CD8-positive, alpha-beta memory T cell (primary cell): ENCODE measurements at places on chromosomes 4 and X.

DNA sequence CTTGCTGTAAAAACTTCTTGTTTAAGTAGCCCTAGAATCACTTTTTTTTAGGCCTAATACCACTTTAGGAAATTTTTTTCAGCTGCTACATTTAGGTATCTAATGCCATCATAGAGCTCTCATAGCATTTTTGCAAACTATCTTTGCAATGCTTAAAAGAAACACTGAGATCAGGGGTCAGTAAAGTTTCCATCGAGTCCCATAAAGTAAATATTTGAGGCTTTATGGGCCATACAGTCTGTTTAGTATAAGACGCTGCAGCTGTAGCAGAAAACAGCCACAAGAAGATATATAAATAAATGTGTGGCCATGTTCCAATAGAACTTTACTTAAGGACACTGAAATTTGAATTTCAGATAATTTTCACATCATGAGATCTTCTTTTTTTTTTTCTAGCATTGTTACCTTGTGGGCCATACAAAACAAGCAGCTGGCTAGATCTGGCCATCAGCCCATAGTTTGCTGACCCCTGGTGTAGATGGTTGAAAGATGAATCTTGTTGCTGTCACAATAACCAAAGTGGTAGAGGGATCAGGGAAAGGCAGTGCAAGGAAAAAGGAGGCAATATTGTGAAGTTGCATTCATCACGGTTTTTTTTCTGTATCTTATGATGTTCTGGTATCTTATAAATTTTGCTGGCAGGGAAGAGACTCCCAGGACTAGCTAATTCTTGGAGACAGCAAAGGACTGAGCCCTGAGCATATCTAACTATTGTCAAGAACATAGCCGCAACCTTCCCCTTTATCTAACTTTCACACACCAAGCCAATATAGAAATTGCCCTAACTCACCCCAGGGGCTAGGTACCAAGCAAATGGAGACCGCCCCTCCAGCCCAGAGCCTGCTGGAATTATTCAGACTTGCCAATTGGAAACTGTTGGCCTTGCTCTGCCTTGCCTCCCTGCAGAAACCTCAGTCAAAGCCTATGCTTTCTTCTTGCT lies 46.6 kb downstream of the RASGEF1B start:
- H3K4me3 ChIP-seq = no peak overlapping the region
- H3K36me3 ChIP-seq = no peaks in the 10 kb centered on the region
- no peaks in the 10 kb centered on the region for H3K4me1 ChIP-seq
- no peak overlapping the region for H3K27ac ChIP-seq
- no peaks in the 10 kb centered on the region for H3K27me3 ChIP-seq

DNA sequence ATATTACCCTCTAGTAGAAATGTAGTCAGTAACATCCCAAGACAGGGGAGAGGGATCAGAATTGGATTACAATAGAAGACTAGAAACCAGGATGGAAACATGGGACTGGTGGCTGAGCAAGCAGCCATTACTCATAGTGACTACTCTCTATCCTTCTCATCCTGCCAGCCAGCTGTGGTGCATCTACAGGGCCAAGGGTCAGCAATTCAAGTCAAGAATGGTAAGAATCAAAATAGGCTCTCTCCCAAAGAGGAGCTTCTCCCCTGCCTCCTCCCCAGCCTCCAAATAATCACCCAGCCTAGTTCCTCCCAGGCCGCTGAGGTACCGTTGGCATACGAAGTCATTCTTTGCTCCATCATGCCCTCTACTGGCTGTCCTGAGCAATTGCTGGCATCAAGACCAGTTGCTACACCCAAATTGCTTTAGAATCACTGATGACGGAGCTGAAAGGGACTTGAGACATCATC lies 19.4 kb downstream of the AWAT2 start:
- H3K36me3 ChIP-seq = no peaks in the 10 kb centered on the region
- H3K4me1 ChIP-seq = peaks cover 20% of the 10 kb centered on the region
- H3K4me3 ChIP-seq = no peak overlapping the region
- peak; percentile 8 for DNase-seq
- no peaks in the 10 kb centered on the region for H3K27me3 ChIP-seq

DNA sequence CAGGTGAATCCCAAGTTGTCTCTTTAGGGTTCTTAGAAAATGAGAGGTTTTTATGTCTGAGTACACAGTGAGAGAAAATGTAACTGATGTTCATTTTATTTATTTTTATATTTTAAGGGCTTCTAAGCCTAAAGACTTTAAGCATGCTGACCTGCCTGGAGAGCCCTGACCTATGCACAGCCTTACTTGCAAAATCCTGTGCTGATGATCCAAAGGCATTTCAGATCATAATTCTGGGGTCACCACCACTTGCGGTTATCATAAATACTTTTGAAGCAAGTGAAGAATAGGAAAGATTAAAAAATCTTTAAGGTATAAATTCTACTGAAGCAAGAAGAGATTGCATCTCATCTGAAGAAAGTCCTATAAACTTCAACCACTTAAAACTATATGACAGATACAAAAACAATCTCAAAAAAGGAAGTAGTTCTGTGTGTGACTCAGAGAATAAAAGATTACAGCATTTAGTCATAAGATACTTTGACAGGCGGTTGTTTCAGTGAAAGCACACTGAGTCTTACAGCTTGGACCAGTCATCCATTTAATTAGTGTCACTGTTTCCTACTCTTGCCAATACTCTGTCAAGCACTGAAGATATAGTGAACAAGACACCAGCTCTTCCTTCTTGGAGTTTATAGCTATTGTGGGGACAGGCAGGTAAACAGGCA lies 245.2 kb upstream of the DIPK2B start:
- no peaks in the 10 kb centered on the region for H3K4me1 ChIP-seq
- no peak for DNase-seq
- H3K27me3 ChIP-seq = no peaks in the 10 kb centered on the region
- H3K4me3 ChIP-seq = no peak overlapping the region

GRCh38 chr4:73573794-73574528 lies 46.3 kb downstream of the RASSF6 start:
- H3K27me3 ChIP-seq = no peaks in the 10 kb centered on the region
- no peak overlapping the region for H3K27ac ChIP-seq
- no peak for DNase-seq
- no peaks in the 10 kb centered on the region for H3K36me3 ChIP-seq

DNA sequence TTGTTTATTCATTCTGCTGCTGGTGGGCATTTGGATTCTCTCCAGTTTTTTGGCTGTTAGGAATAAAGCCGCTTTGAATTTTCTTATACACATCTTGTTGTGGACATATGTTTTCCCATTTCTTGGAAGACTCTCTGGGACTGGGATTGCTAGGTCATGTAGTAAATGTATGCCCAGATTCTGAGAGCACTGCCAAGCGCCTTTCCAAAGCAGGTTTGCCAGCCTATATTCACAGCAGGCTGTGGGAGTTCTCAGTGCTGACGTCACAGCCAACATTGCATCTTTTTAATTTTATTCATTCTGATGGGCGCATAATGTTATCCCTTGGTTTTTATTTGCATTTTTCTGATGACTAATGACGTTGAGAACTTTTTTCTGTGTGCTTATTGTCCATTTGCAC lies 24.1 kb downstream of the TMEM271 start:
- no peak overlapping the region for H3K4me3 ChIP-seq
- H3K36me3 ChIP-seq = no peaks in the 10 kb centered on the region
- DNase-seq = no peak
- no peaks in the 10 kb centered on the region for H3K27me3 ChIP-seq
- no peak overlapping the region for H3K27ac ChIP-seq

GRCh38 chr4:54289316-54289715 lies 60.2 kb downstream of the PDGFRA start:
- no peak overlapping the region for H3K4me3 ChIP-seq
- H3K27me3 ChIP-seq = no peaks in the 10 kb centered on the region
- H3K4me1 ChIP-seq = no peaks in the 10 kb centered on the region

GRCh38 chrX:37867536-37868153 lies 20.3 kb upstream of the DYNLT3 start:
- no peaks in the 10 kb centered on the region for H3K36me3 ChIP-seq
- no peaks in the 10 kb centered on the region for H3K27me3 ChIP-seq
- no peaks in the 10 kb centered on the region for H3K4me1 ChIP-seq
- no peak overlapping the region for H3K4me3 ChIP-seq
- DNase-seq = no peak

- no peak for DNase-seq
- no peaks in the 10 kb centered on the region for H3K36me3 ChIP-seq
- no peaks in the 10 kb centered on the region for H3K27me3 ChIP-seq
- H3K4me1 ChIP-seq = no peaks in the 10 kb centered on the region
These were observed 408.6 kb downstream of the PPP3CA start for GRCh38 chr4:100938698-100939097.

DNA sequence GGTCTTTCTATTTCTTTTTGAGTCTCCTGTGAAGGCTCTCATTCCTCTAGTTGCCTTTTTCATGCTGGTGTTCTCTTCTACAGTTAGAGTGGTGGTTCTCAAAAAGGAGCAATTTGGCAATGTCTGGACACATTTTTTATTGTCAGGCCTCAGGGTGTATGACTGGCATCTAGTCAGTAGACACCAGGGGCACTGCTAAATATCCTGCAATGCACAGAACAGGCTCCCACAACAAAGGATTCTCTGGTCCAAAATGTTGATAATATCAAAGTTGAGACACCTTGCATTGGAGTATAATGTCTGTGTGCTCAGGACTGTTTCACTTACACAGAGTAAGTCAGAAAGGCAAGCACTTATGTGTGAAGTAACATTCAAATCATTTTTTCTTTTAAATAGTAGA lies 1360.7 kb downstream of the ADGRL3 start:
- H3K36me3 ChIP-seq = no peaks in the 10 kb centered on the region
- H3K4me3 ChIP-seq = no peak overlapping the region
- H3K4me1 ChIP-seq = no peaks in the 10 kb centered on the region
- H3K27ac ChIP-seq = no peak overlapping the region
- H3K27me3 ChIP-seq = no peaks in the 10 kb centered on the region

GRCh38 chr4:86220121-86220520 lies 139.7 kb downstream of the MAPK10 start:
- no peaks in the 10 kb centered on the region for H3K36me3 ChIP-seq
- H3K27ac ChIP-seq = no peak overlapping the region
- H3K27me3 ChIP-seq = no peaks in the 10 kb centered on the region
- no peaks in the 10 kb centered on the region for H3K4me1 ChIP-seq

GRCh38 chr4:6337331-6337935 lies 67.8 kb downstream of the WFS1 start:
- H3K27ac ChIP-seq = no peak overlapping the region
- H3K4me3 ChIP-seq = no peak overlapping the region
- DNase-seq = no peak
- peaks cover 10% of the 10 kb centered on the region for H3K4me1 ChIP-seq
- no peaks in the 10 kb centered on the region for H3K27me3 ChIP-seq
- no peaks in the 10 kb centered on the region for H3K36me3 ChIP-seq

- H3K4me3 ChIP-seq = no peak overlapping the region
- DNase-seq = no peak
- no peak overlapping the region for H3K27ac ChIP-seq
- no peaks in the 10 kb centered on the region for H3K36me3 ChIP-seq
These were observed 38.2 kb upstream of the TMPRSS11B start for GRCh38 chr4:68283714-68284113.

DNA sequence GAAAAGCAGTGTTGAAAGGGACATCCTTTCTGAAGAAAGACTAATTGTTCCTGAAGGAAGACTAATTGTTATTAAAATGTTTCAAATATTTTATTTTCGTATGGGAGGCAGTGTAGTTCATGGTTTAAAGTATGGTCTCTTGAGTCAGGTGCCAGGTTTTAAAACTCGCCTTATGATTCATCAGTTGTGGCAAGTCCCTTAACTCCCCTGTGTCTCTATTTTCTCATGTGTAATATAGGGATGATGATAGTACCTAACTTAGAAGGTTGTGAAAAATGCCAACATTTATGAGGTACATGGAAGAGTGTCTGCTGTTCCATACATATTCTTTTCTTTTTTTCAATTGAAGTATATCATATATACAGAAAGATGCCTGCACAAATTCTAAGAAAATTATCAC lies 414.2 kb upstream of the DIPK2B start:
- H3K36me3 ChIP-seq = no peaks in the 10 kb centered on the region
- H3K4me1 ChIP-seq = no peaks in the 10 kb centered on the region
- no peak overlapping the region for H3K27ac ChIP-seq

DNA sequence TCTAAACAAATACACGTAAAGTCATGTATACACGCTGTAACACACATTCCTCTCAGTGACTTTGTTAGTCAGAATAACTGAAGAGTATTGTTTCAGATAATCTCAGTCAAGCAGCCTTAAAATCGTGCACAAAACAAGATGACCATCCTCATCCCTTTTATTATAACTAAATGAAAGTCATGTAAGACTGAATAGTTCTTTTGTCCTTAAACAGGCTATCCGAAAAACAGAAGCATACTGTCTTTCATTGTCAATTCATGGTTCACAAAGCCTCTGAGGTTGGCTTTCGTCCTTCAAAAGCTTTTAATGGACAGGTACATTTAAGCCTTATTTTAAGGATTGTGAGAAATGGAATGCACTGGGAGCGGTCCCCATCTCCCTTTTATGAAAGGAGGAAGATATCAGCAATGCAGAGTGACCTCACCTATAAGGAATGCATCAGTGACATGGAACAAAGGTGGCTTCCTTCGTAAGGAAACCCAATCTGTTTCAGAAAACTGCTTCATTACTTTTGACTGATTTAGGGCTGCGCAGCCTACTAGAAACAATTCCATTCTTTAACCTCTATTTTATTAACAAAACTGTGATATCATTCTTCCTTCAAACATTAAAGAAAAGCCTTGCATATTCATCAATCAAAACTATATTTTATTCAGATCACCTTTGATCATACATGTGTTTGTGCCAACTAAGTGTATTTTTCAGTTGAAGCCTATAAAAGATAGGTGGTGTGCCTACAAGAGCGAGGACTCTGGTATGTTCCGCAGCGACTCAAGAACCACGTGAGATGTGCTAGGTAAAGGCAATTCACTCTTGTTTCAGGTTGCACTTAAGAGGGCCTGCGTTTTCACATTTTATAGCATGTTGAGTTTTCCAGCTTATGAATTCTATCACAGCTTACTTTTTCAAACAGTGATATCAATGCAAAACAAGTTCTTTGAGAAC lies 19.2 kb downstream of the SH3RF1 start:
- DNase-seq = no peak
- H3K4me1 ChIP-seq = no peaks in the 10 kb centered on the region
- no peak overlapping the region for H3K27ac ChIP-seq
- H3K4me3 ChIP-seq = no peak overlapping the region
- H3K36me3 ChIP-seq = no peaks in the 10 kb centered on the region

GRCh38 chrX:40845331-40845911 lies 110.1 kb upstream of the MED14 start:
- no peak overlapping the region for H3K4me3 ChIP-seq
- H3K27me3 ChIP-seq = no peaks in the 10 kb centered on the region
- no peaks in the 10 kb centered on the region for H3K36me3 ChIP-seq
- no peak overlapping the region for H3K27ac ChIP-seq

DNA sequence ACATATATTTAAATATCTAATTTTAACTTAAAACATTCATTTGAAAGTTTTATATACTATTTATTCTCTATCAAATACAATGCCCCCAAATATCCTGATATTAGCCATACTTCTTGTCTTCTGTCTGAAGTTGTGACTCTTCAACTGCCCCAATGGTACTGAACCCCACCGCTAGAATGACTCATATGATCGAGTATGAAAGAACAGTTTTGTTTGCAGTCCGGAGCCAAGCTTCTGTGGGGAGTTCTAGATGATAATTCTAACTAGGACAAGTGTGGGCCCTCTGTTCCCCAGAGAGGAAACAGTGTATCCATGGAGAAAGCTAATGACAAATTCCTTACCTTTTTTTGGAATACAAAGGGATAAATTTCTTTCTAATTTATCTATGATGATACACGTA lies 24.7 kb upstream of the CT47A1 start:
- no peak overlapping the region for H3K4me3 ChIP-seq
- no peak for DNase-seq
- no peaks in the 10 kb centered on the region for H3K4me1 ChIP-seq
- no peaks in the 10 kb centered on the region for H3K27me3 ChIP-seq
- no peak overlapping the region for H3K27ac ChIP-seq

GRCh38 chrX:136827026-136827425 lies 46.3 kb upstream of the ARHGEF6 start:
- DNase-seq = no peak
- no peak overlapping the region for H3K27ac ChIP-seq
- no peaks in the 10 kb centered on the region for H3K36me3 ChIP-seq
- H3K4me3 ChIP-seq = no peak overlapping the region
